ENCODE measurements at places on chromosomes 4 and X. TPM values are rescaled to one million over a fixed set of nuclear protein-coding genes. Genes with fewer than 3 reads are reported as not detected.

DNA sequence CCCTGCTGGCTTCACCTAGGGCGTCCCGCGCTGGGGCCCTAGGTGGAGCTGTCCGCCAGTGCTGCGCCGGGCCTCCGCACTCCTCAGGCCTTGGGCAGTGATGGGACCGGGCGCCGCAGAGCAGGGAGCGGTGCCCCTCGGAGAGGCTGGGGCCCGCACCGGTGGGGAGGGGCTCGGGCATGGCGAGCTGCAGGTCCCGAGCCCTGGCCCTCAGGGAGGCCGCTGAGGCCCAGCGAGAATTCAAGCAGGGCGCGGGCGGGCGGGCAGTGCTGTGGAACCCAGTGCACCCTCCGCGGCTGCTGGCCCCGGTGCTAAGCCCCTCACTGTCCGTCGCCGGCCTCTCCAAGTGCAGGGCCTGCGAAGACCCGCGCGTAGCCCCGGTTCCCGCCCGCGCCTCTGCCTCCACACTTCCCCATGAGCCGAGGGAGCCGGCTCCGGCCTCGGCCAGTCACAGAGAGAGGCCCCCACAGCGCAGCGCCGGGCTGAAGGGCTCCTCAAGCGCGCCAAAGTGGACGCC is 565.1 kb upstream of the NDST4 start:
- no peak overlapping the region for H3K27ac ChIP-seq
- H3K27me3 ChIP-seq, result no peaks in the 10 kb centered on the region
- H3K4me1 ChIP-seq, result no peaks in the 10 kb centered on the region
- no peaks in the 10 kb centered on the region for H3K36me3 ChIP-seq

DNA sequence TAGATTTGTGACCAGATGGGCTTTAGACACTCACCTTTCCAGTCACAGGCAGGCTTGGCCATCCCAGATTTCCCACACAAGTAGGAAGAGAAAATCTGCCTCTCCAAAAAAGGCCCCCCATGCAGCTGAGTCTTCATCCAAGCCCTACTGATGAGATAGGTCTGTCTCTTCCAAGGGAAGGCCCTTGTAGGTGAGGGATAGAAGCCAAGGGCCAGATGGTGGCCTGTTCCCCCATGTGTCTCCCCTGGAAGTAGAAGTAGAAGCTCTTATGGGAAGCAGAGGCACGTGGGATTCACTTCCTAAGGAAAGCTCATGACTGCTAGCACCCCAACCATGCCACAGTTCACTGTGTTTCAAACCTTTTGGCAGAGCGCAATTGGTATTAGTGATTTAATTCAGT is 81.5 kb downstream of the REPS2 start:
- no peak overlapping the region for H3K4me3 ChIP-seq
- H3K27me3 ChIP-seq, result peaks cover 9% of the 10 kb centered on the region
- H3K4me1 ChIP-seq, result peaks cover 6% of the 10 kb centered on the region
- H3K36me3 ChIP-seq, result no peaks in the 10 kb centered on the region
- no peak for DNase-seq

NCAPG gene
- polyA plus RNA-seq, result 1.8 TPM

CSAG1 gene
- polyA plus RNA-seq, result not detected

SLC9A7 gene
- polyA plus RNA-seq, result 10.1 TPM

MAML3 gene
- polyA plus RNA-seq, result 0.34 TPM

All from keratinocyte (primary cell).